Retina (tissue), 1 donor: ENCODE measurements at places on chromosomes 12 and 14.

DNA sequence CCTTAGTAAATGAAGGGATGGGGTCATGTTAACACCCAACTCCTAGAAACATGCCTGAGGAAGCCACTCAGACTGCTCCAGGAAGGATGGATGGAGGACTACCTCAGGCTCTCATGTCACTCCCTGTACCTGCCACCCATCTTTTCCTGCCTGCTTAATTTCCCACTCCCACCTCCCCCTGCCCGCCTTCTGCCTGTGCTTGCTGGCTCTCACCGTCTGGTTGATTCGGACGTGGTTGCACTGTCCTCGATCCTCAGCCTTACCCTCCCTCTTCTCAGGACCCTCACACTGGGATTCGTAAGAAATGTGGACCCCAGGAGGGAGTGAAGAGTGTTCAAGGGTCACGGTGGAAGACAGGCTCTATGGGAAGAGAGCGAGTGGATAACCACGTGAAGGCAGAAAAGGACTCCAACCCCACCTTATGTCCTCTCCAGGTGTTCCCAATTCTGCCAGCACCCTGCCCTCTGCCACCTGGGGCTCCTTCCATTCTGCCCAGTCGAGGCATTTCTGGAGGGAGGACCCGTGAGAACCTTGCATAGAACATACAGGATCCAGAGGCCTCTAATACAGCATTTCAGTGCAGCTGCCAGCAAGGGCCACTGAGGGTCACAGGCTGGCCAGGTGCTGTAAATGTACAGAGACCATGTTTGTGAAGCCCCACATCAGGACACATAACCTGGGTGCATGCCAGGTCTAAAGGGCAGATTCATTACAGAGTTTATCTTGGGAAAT is 12.9 kb downstream of the ITGB7 start:
- no peak for DNase-seq

DNA sequence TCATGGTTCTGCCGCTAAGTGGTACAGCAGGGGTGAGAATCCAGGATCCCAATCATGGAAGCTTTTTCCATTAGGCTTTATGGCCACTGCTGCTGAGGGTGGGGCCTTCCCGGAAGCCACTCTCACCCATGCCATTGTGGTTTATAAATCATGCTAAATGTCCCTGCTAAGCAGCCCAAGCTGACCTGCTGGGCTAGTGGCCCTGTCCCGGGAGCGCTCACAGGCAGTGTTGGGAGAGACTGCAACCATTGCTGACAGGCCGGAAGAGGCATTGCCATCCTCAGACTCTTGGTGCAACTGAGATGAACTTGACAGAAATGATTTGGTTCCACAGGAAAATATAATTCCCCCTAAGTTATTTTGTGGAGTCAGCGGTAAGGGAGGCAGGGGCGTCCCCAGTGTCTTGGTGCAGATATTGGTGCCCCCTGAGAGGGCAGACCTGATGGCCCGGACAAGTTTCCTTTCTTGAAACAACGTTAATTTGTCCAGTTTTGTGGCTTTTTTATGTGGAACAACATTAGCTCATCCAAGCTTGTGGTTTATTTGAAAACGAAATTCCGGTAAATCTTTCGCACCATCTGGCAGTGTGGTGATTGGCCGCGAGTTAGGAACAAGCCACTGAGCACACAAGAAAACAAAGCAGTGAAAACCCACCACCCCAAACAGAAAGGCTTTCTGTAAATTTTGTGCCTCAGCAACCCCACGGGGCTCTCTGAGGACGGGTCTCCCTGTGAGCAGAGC is 82.3 kb downstream of the SSPN start:
- no peak for DNase-seq

- DNase-seq, result no peak
Observed at GRCh38 chr14:50015716-50016115, 100.7 kb downstream of the VCPKMT start.

- DNase-seq, result no peak
Observed at GRCh38 chr14:100498068-100498467, 89.1 kb downstream of the BEGAIN start.

- no peak for DNase-seq
Observed at GRCh38 chr12:38872561-38872960, 32.8 kb downstream of the CPNE8 start.

GRCh38 chr12:25388183-25388582 is 137.5 kb upstream of the KRAS start:
- no peak for DNase-seq
